ENCODE measurements at places on chromosomes 7 and 10.

GRCh38 chr7:143499743-143500348 lies 22.2 kb downstream of the TAS2R41 start:
- no peak for DNase-seq

DNA sequence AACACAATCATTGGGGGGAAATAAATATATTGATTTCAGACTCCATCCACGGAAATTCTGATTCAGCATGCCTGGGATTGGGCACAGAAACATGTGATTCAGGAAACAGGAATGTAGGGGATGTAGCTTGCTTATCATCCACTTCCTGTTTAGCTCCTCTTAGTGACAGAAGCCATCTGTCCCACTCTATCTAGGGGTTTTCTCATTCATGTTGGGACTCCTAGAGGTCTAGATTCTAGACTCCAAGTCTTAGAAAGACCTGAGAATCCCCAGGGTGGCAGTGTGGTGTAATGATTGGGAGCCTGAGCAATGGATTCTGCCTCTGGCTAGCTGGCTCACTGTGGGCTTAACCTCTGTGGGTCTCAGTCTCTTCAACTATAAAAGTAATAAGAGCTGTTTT lies 67.9 kb downstream of the CDK1 start:
- peak; percentile 75 for DNase-seq

DNA sequence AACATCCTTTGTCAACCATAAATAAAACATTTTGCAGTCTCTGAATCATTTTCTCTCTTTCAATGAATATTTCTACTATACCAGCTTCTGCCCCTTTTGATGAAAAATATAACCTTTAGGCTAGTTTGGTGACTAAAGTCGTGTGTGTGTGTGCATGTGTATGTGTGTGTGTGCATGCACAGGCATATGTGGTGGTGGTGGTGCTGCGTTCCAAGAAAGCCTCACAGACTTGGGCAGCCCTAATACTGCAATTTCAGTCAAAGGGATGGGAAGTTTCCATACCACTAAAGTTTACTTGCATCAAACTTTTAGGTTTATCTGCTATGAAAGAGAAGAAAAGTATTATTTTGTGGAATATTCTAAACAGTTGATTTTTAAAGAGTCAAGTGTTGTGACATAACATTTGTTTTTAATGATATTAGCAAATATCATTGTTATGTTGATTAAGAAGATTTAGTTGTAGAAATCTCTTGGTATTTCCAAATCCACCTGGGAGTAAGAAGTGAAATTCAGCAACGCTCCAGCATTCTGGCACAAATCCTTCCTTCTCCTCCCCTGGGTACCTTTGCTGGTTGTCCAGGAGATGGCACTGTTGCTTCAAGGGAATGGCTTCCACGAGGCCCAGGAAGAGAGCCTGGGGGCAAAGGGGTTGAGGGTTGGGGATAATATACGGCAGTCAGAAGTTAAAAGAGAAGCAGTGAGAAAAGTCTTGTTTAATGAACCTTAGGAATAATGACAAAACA lies 41.5 kb downstream of the ASB4 start:
- DNase-seq = peak; percentile 68

DNA sequence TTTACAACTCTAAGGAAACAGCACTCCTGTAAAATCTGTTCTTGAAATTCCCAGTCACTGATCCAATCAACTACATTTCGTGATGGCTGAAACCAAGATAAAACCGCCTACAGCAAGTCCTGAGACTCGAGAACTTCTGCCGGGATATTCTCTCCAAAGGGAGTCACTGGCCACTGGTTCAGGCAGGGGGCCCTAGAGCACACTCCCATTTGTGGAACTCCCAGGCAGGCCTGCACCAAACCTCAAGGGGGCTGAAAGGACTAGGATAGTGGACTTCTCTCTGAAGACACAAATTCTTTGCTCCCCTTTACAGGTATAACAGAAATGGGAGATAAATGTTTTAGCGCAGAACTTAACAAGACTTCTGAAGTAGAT lies 16.3 kb downstream of the CYTH3 start:
- DNase-seq = no peak

- no peak for DNase-seq
Measured at GRCh38 chr7:156948361-156948760, 1.2 kb upstream of the NOM1 start.

- no peak for DNase-seq
Measured at GRCh38 chr7:106887421-106887820, 22.3 kb downstream of the PIK3CG start.

- no peak for DNase-seq
Measured at GRCh38 chr10:11573497-11573896, 38.0 kb downstream of the USP6NL start.

- peak; percentile 42 for DNase-seq
Measured at GRCh38 chr10:23157691-23158369, 34.3 kb upstream of the PTF1A start.

DNA sequence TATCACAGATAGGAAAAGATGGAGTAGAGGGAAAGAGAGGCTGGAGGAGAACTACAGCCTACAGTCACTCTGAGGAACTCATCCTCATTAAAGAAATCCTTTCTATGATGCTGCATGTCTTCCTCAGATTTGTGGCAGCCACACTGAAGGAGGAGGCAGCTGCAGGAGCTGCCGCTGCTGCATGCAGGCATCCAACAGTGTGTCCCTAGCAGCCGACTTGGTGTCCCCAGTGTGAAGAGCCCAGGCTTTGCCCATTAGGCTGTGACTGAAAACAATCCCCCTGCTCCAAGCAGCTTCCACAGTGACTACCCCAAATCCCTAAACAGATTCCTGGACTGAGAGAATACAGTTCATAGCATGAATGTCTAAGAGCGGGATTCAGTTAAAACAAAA lies 23.1 kb downstream of the SKIDA1 start:
- DNase-seq = no peak

GRCh38 chr10:35523670-35524225 lies 81.4 kb upstream of the GJD4 start:
- DNase-seq = no peak

DNA sequence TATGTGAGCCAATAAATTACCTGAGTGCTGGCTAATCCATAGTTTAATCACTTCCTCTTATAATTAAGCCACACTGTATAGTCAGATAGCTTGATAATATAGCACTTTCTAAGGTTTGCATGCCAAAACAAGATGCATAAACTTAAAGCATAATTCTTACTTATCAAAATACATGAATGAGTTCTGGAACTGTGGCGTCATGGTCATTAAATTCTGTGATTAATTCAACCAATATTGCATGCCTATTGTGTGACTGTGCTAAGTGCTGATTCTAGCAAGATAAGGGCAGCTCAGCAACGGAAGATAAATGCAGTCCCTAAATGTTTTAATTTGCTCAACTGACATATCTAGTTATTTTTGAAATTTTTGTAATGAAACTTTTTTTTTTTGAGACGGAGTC lies 29.7 kb downstream of the HOXA1 start:
- DNase-seq = peak; percentile 92

- no peak for DNase-seq
Measured at GRCh38 chr10:125788156-125789034, 12.8 kb upstream of the MMP21 start.
